Stimulated activated CD8-positive, alpha-beta memory T cell treated with anti-CD3 and anti-CD28 coated beads, Interleukin-15, amount 100 ng/mL, for 4 hours (primary cell): ENCODE measurements at places on chromosomes 4 and X.

DNA sequence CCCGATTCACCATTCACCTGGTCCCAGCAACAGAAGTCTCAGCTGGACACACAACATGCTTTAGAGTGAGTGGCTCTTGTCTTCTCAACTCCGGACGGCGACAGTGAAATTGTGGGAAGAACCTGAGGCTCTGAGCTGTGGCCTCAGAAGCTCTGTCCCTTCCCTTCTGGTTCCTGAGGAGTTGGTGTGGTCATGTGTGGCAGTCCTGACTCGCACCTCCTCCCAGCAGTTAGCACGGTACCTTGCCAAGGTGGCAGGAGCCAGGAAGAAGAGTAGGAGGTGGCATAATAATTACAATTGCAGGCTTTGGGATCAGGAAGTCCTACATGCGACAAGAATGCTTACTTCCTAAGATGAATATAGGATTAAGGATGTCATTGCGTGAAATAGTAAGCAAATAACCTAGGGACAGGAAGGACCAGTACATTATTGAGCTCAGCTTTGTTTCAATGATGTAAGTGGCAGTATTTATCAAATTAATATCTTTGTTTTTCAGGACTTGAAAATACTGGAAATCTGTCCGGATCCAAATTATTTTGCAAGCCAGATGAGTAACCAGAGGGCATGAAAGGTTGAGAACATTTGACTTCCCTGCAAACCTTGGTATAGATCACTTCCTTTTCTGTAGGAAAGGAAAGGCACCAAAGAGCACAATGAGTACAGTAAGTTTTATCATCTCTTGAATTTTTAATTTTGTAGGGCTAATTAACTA, 21.1 kb downstream of the RNF4 start:
- DNase-seq = no peak

GRCh38 chr4:77045490-77045889, 30.3 kb downstream of the CCNI start:
- DNase-seq = no peak

DNA sequence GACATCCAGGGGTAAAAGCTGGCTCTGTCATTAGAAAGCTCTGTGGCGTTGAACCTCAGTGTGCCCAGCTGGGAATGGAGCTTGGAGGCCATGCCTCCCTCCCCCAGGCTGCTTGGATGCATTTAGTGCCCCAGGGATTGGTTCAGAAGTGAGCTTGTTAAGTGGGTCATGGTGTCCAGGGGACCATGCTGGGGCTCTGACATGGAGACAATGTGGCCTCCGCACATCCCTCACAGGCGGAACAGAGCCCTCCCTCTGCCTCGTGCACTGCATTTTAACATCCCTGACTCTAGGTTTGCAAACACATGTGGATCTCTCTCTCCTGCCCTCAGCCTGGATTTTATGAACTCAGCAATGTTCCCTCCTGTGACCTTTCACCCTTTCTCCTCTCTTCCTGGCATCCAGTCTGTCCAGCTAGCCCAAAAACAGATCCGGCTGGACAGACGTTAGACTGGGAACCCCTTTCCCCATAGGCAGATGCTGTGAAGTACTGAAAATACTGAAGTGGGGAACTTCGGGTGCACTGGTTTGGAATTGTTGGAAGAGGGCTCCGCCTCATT, 81.5 kb downstream of the SORCS2 start:
- no peak for DNase-seq

GRCh38 chrX:96481831-96482230, 202.8 kb upstream of the DIAPH2 start:
- no peak for DNase-seq

DNA sequence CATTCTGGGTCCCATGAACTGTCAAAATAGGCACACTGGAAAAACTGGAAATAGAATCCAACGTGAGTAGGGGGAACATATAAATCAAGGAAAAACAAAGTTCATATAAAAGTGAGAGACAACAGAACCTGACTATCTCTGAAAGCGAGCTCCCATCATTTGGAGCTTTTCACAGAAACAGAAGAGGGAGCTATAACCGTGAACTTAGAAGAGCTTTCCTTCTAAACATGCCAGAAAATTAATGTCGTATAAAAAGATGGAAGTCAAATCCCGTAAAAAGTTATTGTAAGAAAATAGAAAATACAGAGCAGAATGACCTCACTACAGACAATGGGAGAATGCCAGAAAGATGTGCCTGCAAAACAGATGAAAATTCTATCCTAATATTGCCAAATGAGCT, 23.9 kb upstream of the HSD17B10 start:
- no peak for DNase-seq

- DNase-seq = no peak
These were observed 57.3 kb downstream of the GSTCD start for GRCh38 chr4:105765690-105766407.

- DNase-seq = no peak
These were observed 163.9 kb upstream of the SLC7A11 start for GRCh38 chr4:138405934-138406567.

DNA sequence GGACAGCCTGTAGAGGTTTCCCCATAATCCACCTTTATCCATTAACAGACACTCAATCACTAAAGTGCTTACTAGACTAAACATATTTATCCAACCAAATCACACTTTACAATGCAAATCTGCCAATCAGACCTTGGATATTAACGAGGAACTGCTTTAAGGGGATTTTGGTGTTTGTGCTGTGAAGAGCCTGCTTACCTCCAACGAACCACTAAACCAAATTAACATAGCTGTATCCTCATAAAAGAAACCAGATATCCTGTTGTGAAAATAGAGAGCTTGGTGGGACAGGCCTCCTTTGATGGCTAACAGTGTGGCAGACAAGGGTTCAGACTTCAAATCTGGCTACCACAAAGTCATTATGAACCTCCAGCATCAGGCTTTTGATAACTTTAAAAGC, 252.6 kb upstream of the HAND2 start:
- no peak for DNase-seq

DNA sequence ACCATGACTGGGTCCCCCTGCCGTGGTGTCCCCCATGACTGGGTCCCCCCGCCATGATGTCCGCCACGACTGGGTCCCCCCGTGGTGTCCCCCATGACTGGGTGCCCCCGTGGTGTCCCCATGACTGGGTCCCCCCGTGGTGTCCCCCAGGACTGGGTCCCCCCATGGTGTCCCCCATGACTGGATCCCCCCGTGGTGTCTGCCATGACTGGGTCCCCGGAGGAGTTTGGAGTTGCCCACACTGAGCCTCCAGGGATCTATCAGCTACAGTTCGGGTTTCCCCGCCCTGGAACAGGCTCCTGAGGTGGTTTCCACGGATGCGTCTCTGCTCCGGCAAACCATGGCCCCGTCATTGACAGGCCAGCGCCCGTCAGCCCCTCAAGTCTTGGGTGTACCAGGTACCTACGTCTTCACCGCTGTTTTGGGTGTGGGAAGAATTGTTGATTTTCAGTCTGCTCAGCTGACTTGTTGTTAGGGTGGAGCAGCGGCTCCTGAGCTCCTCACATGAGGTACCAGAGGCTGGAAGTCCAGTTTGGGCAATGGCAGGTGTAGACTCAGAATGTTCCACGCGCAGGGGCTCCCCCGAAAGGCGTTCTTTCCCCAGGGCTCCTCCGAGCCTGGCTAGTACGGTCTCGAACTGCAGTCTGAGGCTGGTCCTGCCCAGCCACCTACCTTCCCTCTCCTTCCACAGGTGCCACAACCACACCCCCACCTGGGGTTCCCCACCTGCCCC, 8.3 kb upstream of the PDE6B start:
- DNase-seq = no peak

GRCh38 chr4:142443469-142443868, 402.6 kb downstream of the INPP4B start:
- no peak for DNase-seq

- no peak for DNase-seq
These were observed 94.3 kb upstream of the AFAP1 start for GRCh38 chr4:8033829-8034528.

- no peak for DNase-seq
These were observed 10.0 kb downstream of the TMEM164 start for GRCh38 chrX:110012818-110013485.

DNA sequence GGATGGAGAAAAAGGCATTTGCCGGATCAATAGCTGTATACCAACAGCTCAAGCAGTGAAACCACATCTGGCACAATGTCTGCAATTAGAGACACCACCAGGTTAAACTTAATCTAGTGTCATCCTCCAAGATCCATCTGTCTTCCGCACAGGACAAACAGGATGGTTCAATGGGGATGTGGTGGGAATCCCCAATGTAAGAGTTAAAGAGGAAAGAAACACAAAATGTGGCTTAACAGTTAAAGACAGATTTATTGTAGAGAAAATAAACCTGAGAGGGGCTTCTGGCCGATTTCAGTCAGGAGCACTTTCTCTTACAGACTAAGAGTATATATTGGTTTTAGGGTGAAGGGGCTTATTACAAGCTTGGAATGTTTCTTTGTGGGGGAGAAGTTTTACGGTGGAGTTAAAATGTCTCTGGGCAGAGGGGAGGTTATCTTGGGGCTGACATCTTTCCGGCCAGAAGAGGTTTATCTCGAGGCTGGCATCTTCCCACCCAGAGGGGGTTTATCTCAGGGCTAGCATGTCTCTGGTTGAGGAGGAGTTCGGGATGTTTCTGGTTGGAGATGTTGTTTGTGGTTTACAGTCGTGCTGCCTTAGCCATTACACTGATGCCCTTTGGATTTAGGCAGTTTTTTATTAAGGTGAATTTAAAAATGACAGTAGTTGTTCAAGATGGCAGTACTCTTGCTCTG, 61.7 kb downstream of the KANTR start:
- no peak for DNase-seq
